ENCODE measurements at places on chromosomes 16 and 17.

- no peak for DNase-seq
These were observed 567 bp downstream of the OSBPL7 start for GRCh38 chr17:47821031-47821423.

DNA sequence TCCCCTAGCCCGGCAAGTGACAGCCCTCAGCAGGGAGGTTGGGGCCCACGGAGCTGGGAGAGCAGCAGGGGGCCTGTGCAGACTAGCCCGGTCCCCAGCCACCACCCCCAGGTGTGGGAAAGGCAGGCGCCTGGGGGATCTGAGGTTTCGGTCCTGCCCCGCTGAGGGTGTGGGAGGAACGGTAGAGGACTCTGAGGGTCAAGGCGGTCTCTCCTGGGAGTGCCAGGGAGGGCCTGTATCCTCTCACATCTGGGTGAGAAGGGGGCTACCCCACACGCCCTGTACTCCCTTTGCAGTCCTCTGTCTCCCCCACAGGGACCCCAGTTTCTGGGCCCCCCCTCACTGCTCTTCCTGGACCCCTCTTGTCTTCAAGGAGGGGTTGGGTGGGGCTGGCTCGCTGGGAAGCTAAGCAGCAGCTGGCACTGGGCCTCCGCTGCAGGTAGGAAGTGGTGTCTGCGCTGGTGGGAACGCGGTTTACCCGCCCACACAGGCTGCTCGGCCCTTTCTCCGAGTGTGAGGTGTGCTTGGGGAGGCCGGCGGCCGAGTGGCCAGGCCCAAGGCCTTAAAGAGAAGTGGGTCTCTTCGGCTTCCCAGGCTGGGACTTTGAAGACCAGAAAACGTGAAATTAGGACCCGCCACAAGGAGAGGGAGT is 15.4 kb downstream of the CD7 start:
- no peak for DNase-seq

GRCh38 chr17:80704894-80705293 is 160.3 kb downstream of the RPTOR start:
- DNase-seq: no peak

DNA sequence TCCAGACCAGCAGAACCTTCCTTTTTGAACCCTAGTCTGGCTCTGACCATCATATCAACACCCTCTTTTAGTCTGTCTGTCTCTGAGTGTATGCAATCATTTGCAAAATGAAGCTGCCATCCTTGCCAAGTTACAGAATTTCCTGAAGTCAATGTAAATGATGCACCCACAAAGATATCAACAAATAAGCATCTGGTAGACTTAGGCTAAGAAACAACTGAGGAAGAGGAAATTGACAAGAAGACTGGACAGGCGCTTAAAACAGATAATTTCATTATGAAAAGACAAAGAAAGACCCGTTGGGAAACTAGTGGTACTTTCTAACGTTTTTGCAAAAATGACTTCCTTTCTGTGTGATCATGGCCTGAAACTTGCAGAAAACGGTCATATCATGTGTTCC is 24.7 kb upstream of the CIITA start:
- no peak for DNase-seq

GRCh38 chr17:7307686-7308624 is 527 bp downstream of the EIF5A start:
- no peak for DNase-seq

All from eye (tissue), 1 donor.